H9 (cell line): ENCODE measurements at places on chromosomes 4 and X.

DNA sequence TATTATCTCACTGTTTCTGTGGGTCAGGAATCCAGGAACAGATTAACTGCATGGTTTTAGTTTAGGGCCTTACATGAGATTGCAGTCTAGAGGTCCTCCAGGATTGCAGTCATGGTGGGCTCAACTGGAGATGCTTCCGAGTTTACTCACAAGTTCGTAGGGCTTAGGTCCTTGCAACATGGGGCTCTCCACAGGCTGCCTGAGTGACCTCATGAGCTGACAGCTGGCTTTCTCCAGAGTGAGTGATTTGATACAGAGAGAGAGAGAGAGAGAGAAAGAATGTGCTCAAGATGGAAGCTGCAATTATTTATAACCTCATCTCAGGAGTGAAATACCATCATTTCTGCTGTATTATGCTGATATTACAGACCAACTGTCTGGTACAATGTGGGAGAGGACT lies 168.9 kb downstream of the GPAT3 start:
- no peak for DNase-seq

GRCh38 chrX:7088968-7089615 lies 58.4 kb upstream of the STS start:
- peak; percentile 49 for DNase-seq

DNA sequence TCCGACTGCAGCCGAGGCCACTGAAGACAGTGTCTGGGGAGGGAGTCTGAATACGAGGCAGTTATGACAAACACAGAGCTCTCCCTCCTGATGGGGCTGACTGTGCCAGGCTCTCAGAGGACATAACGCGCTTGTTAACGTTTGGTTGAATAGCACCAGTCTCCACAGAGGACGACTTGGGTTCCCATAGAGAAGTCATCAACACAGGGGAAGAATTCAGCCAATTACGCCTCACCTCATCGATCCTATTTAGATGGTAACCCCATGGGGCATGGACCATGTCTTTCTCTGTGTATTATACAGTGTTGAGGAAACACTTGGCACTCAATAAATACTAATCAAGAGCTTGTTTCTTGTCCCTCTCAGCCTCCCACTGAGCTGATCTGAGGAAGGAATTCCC lies 642.6 kb upstream of the LCORL start:
- DNase-seq: no peak

DNA sequence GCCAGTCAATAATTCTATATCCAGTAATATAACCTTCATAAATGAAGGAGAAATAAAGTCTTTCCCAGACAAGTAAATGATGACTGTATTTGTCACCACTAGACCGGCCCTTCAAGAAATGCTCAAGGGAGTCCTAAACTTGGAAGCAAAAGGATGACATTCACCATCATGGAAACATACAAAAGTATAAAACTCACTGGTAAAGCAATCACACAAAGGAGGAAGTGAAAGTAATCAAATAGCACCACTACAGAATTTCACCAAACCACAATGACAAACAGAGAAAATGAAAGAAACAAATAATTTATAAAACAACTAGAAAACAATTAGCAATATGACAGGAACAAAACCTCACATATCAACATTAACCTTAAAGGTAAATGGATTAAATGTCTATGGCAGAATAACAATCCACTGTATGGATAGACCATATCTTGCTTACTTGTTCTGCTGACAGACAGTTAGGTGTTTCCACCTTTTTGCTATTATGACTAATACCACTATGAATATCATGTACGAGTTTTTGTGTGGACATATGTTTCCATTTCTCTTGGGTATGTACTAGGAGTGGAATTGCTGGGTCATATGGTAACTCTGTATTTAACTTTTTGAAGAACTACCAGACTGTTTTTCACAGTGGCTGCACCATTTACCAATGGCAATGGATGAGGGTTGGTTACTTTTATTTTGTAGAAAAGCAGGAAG lies 44.9 kb downstream of the NAT8L start:
- no peak for DNase-seq

DNA sequence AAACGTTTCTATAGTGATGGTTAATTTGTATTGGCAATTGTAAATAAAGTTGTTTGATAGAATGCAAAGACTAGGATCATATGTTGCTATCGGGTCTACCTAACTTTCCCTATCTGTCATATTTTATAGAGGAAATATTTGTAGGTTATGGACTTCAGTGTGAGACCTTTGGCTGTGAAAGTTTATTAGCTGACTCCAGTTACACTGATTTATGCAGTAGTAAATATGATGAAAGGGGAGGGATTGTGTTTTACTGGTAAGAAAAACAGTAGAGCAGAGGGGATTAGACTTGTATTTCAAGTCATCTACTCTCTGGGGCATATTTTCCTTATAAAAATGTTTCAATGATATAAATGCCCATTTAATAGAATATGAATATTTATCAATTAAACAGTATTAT lies 43.8 kb downstream of the ADGRL3 start:
- no peak for DNase-seq

DNA sequence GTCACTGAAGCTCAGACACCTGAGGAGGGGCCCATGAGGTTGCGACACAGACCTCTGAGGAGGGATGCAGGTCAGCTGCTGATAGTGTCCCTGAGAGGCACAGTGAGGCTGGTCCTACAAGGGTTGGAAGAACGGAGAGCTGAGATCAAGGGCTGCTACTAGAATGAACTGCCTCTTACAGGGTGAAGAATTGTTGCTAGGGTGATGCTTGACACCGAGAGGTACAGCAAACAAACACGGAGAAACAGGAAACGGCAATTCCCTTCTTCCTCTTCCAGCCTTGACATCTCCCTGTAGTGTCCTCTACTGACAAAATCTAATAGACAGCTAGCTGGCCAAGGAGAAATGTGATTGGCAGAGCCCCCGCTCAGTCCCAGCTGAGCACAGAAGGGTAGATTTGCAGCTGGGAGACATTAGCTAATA lies 11.8 kb upstream of the HPGDS start:
- DNase-seq: no peak

DNA sequence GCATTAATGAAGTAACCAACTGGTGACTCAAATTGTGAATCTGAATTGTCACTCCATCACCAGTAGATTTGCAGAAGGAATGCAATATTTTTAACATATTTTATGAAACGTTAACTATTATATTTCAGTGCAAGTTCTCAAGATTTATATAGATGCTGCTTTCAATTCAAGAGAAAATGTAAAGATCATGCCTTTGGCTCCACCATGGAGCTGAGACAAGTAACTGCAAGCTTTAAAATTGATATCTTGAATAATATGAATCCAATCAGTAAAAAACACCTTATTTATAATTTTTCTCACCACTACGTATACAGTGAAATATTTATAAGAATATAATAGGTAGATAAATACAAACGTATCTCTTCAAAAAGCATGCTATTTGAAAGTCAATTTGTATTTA lies 27.8 kb upstream of the GALNTL6 start:
- DNase-seq: no peak

DNA sequence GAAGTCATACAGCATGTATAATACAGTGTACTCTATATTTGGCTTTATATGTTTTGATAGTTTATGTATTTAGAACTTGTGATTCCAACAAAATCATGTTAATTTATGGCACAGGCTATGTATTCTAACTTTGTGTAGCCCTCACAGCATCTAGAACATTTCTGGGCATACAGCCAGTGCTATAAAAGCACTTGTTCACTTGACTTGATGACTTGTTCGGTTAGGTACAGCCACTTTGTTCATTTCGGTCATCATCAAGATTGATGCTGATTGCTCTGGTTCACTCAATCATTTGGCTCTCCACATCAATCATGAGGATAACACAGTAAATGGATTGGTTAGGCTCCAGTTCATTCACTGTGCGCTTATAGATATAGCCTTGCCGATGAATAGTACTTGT lies 97.6 kb upstream of the IRS4 start:
- DNase-seq: no peak

GRCh38 chr4:77332696-77333270 lies 175.8 kb downstream of the CCNG2 start:
- peak; percentile 68 for DNase-seq

DNA sequence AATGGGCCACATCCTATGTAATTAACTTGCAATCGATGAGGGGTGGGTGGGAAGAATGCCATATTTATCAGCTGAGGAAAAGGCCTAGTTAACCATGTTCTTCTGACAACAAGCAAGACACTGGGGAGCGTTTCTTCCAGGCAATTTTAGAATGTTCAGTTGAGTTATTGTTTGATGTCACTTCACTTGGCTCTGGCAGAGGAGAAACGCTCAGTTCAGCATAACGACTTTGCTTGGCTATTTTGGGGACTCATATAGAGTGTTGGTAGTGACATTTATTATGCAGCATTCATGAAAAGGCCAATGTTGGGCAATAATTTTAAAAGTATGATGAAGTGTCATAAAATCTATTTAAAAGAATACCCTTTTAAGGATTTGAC lies 648 bp downstream of the SYNPO2 start:
- DNase-seq: no peak

DNA sequence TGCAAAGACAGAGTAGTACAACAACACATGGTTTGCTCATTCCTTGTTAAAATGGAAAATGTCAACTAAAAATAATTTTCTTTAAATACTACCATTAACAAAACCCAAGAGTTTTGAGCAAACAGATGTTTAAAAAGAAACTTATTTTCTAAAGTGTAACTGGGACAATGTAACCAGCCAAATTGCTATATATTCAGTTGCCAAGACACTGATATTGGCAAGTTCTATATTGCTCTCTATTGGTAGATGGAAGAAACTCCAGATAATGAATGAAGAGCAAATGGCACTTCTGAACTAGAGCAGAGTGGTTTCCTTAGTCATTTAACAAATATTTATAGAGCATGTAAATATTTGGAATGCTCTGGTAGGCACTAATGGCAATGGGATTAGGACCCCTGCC lies 966.2 kb downstream of the RPA4 start:
- no peak for DNase-seq

- no peak for DNase-seq
Measured at GRCh38 chr4:109209647-109210046, 92.8 kb downstream of the COL25A1 start.

DNA sequence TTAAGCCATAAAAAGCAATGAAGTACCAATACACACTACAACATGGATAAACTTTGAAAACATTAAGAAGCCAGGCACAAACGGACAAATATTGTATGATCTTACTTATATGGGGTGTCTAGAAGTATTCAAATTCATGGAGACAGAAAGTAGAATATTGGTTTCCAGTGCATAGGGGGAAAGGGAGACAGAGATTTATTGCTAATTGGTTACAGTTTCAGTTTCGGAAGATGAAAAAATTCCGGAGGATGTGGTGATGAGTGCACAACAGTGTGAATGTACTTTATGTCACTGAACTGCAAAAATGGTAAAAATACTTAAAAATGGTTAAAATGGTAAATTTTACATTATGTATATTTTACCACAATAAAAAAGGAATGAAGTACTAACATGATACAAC lies 5.1 kb upstream of the PRDX4 start:
- no peak for DNase-seq

GRCh38 chr4:148634476-148634875 lies 192.3 kb upstream of the NR3C2 start:
- DNase-seq: no peak

GRCh38 chr4:139940600-139940999 lies 213.4 kb downstream of the MAML3 start:
- DNase-seq: no peak

- DNase-seq: no peak
Measured at GRCh38 chr4:182018691-182019090, 224.5 kb upstream of the TENM3 start.

DNA sequence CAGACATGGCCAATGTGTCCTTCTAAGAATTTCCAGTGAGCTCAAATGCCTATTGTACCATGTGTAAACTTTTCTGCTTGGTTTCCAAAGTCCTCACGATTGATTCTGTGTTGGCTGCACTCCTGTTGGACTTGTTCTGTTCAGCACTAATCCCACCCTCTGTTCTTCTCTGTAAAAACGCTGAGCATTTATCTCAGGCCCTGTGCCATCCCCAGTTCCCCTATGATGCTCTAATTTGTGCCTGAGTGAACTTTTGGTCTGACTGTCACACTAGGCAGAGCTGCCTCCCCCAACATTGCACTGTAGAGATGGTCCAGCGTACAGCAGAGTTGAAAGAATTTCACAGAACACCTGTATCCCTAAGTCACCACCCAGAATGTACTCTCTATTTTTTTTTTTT lies 76.1 kb upstream of the STS start:
- no peak for DNase-seq

GRCh38 chr4:104752337-104752736 lies 257.6 kb upstream of the CXXC4 start:
- no peak for DNase-seq
